ENCODE measurements at places on chromosomes 11 and 22. TPM values are rescaled to one million over a fixed set of nuclear protein-coding genes. Genes with fewer than 3 reads are reported as not detected.

The BDNF gene
- 0.72 TPM for total RNA-seq

The POTEH gene
- not detected for total RNA-seq

The OR2AG1 gene
- not detected for total RNA-seq

The MN1 gene
- total RNA-seq, result 0.65 TPM

The PAMR1 gene
- total RNA-seq, result 0.65 TPM

The FGF4 gene
- not detected for total RNA-seq

The CASP5 gene
- total RNA-seq, result 0.72 TPM

The PDE3B gene
- 7.4 TPM for total RNA-seq

The XKR3 gene
- not detected for total RNA-seq

The DDI1 gene
- not detected for total RNA-seq

The DDX10 gene
- 49.3 TPM for total RNA-seq

The CDC45 gene
- 32.7 TPM for total RNA-seq

The MS4A12 gene
- not detected for total RNA-seq

The THAP12 gene
- 89.0 TPM for total RNA-seq

The CCDC116 gene
- 0.13 TPM for total RNA-seq

The MB gene
- not detected for total RNA-seq

The MMP12 gene
- not detected for total RNA-seq

The DEUP1 gene
- total RNA-seq, result not detected

The OR8A1 gene
- not detected for total RNA-seq

The HEPACAM gene
- total RNA-seq, result not detected

The MISFA gene
- total RNA-seq, result 0.65 TPM

The MYRF gene
- 1.4 TPM for total RNA-seq

The RAG2 gene
- total RNA-seq, result not detected

The PDGFD gene
- total RNA-seq, result 12.2 TPM

The TNNT3 gene
- total RNA-seq, result not detected

The OLFML1 gene
- not detected for total RNA-seq

The VPREB3 gene
- not detected for total RNA-seq

The TRIM49 gene
- total RNA-seq, result not detected

The USH1C gene
- not detected for total RNA-seq

The NAP1L4 gene
- total RNA-seq, result 169 TPM

The KREMEN1 gene
- total RNA-seq, result 1.1 TPM

The HBB gene
- not detected for total RNA-seq

The SCGB1D2 gene
- total RNA-seq, result not detected

The TRIM29 gene
- total RNA-seq, result not detected

The OVOL1 gene
- total RNA-seq, result not detected

The KIAA1671 gene
- total RNA-seq, result 63.3 TPM

The NEFH gene
- 1.6 TPM for total RNA-seq

The LMO2 gene
- 23.0 TPM for total RNA-seq

The OR2AG2 gene
- total RNA-seq, result 0.43 TPM

The ABCG4 gene
- total RNA-seq, result 0.13 TPM

The SPDYC gene
- not detected for total RNA-seq

The P2RX6 gene
- 0.22 TPM for total RNA-seq

The ALG12 gene
- 14.1 TPM for total RNA-seq

The MMP20 gene
- total RNA-seq, result not detected

The LMNTD2 gene
- total RNA-seq, result 0.57 TPM

The CHADL gene
- 0.43 TPM for total RNA-seq

The CTSF gene
- 10.0 TPM for total RNA-seq

The APOL5 gene
- total RNA-seq, result not detected

The GLYATL1 gene
- not detected for total RNA-seq

The MFRP gene
- not detected for total RNA-seq

The DGCR6L gene
- 34.7 TPM for total RNA-seq

The ZNF70 gene
- 6.3 TPM for total RNA-seq

Measured in thoracic aorta endothelial cell (primary cell).